ENCODE measurements at places on chromosomes 12 and 14.

GRCh38 chr12:110585231-110585799 lies 2.2 kb upstream of the PPTC7 start:
- DNase-seq = no peak

DNA sequence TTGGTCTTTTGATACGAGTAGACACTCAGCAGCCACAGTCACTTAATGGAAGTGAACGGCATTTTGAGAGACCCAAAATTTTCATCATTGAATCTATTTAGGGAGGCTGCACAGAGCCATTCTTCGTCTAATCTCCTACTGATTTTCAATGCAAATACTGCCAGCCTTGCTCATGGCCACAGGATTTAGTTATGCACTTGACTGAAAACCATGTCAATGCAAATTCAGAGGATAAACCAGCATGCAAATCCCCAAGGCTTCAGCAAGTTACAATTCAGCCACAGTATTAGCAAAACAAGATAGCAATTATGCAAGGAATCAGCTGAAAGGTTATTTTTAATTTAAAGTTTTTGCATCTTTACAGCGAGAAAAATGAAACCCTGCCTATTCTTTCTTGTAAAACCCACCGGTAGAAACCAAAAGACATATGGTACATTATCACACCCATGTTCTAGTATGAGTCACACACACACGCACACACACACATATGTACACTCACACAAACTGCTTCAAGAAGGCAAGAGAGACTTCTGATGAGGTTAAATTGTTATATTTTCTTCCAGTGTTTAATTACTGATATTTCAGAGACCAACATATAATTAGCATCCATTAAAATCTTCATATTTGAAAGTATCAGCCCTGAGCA lies 985.3 kb upstream of the FLRT2 start:
- DNase-seq = no peak

DNA sequence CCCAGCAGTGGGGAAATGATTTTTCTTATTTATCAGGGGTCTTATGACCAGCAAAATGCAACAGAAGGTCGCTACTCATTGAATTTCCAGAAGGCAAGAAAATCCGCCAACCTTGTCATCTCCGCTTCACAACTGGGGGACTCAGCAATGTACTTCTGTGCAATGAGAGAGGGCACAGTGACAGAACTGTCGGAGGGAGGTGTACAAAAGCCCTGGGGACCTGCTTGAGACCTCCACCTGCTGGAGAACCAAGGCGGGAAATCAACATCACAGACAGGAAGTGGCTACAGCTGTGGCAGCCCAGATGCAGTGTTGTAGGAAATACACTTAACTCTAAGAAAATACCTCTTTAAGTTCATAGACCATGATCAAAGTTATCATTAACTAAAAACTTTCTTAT lies 250.9 kb upstream of the OR4E1 start:
- DNase-seq = no peak

- DNase-seq = no peak
Measured at GRCh38 chr12:26203167-26203780, 7.9 kb downstream of the SSPN start.

DNA sequence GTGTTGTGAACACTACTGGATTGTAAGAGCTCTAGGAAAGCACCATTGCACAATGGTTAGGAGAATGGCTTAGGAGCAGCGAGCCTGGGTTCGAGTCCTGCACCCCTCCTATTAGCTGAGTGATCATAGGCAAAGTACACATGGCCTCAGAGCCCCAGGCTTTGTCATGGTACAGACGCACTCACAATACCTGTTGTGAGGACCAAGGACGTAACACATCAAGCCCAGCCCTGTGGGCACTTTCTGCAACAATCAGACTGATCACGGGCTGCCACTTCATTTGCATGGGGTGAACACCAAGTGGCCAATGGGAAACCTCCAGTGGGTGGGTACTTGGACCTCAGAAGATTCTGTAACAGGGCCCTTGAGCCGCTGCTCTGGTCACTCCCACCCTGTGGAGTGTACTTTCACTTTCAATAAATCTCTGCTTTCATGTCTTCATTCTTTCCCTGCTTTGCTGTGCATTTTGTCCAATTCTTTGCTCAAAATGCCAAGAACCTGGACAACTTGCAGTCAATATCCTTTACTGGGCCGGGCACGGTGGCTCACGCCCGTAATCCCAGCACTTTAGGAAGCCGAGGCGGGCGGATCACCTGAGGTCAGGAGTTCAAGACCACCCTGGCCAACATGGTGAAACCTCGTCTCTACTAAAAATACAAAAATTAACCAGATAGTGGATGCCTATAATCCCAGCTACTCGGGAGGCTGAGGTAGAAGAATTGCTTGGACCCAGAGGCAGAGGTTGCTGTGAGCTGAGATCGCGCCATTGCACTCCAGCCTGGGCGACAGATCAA lies 28.2 kb downstream of the GLRX5 start:
- no peak for DNase-seq

GRCh38 chr12:55930771-55931316 lies at the start of gene DGKA:
Gene DGKA, plus strand, starts transcription at chr12:55931162. Its CDS starts 5,342 bp downstream, at chr12:55936504.
- no peak for DNase-seq

DNA sequence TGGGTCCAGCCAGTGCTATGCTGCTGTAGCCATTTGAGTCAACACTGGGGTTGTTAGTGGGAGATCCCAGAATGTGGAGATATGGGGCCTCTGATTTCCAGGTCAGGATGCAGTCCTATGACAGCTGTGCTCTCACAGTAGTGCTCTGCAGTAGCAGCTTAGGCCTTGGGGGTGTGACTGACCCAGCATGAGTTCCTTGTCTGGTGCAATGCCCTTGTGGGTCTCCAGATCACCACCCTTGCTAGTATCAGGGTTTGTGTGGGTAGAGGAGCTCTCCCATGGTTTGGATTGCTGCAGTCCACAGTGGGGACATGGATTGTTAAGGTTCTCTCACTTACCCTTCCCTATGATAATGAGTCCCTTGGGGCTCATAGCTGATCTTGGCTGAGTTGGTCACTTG lies 113.7 kb downstream of the RAD51B start:
- DNase-seq = no peak

- DNase-seq = no peak
Measured at GRCh38 chr12:63222582-63222981, 71.6 kb upstream of the AVPR1A start.
